Fibroblast of skin of scalp (primary cell): ENCODE measurements at places on chromosomes 5 and 9.

GRCh38 chr9:87751423-87751822 is 25.5 kb downstream of the CTSL start:
- no peak for DNase-seq

DNA sequence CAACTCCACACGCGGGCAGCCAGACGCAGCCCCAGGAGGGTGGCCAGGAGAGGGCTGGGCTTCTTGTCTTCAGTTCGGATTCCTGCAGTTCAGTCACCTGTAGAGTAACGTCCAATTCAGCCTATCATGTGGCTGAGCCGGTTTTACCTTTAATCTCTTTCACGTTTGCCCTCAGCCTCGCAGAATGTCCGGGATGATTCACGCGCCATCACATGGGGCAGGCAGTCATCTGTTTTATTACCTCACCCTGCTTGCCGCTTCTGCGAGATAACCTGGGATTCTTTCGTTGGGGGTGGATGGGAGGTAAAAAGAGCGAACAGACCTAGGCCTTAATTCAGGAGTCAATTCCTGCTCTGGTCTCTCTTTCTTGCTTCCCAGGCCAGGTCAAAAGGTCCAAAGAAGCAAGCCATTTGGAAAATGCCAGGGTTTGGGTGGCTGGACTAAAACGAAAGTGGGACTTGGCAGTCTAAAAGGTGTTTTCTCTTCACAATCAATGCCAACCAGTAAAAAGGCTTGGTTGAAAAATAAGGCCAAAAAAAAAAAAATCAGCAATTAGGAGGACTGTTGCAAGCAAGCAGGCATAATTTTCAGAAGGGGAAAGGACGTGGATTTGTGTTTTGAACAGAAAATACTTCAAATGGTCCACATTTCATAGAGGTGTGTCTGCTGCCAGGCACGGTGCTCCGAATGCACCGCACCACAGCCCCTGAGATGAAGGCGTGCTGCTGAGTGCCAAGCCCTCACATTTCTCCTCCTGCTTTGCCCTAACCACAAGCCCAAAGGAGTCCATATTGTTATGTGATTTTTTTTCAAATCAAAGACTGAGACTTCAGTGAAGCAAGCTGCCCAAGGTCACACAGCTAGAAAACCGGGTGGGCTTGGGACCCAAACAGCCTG is 2.8 kb upstream of the WWC1 start:
- no peak for DNase-seq

- peak; percentile 73 for DNase-seq
These were observed 4.1 kb downstream of the SAXO1 start for GRCh38 chr9:19028835-19029451.

- no peak for DNase-seq
These were observed 96.0 kb downstream of the AK8 start for GRCh38 chr9:132782037-132782436.

DNA sequence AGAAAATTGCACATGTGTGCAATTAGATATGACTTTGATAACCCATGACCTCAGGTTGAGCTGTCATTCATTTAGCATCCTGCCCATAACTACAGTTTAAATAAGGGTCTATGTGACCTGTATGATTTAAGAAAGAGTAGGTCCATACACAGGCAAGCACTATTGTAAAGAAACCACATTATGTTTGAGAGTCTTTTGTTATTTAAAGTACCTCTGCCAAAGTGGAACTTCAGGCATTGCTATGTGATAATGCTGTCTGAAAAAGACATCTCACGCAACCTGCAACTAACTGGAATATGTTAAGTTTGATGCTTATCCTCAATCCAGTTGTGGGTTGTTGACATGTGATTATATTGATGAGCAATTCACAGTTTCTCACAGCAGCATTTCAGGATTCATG is 317.0 kb downstream of the TMEM161B start:
- no peak for DNase-seq

DNA sequence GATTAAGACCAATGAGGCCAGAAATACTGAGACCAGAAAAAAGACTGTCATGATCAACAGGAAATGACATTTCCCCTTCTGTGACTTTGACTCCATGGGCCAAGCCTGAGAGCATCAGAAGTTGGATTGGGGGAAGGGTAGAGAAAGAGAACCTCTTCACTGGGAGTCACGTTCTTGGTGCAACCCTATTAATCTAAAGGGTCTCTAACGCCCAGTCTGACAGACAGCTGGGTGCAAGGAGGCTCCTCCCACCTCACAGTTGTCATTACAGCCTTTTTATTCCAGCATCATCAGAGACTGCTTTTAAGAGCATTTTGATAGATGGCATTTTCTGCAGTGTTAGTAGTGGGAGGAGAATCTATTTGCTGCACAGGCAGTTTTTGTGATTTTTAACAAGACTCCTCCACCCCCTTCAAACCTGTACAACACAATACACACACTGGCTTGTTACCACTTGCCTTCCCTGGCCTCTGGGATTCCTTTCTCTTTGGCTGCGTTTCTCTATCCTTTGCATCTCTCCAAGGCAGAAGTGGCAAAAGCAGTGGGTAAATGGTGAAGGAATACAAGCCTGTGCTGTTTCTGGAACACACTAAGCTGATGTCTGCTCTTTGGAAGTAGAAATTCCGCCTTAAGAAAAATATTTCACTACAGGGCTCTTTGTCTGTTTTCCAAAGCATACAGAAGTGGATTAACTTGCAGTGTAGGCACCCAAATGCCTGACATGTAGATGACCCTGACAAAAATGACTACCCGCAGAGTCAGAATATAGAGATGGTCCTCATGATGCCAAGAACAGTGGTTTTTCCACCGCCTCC is 310.4 kb upstream of the ZNF608 start:
- no peak for DNase-seq
